ENCODE measurements at places on chromosomes 7 and 10.
A peak's percentile ranks its signal among the peaks of the same experiment; 100 is the strongest.

- DNase-seq = no peak
Measured at GRCh38 chr7:271266-272107, 18.5 kb upstream of the FOXL3 start.

DNA sequence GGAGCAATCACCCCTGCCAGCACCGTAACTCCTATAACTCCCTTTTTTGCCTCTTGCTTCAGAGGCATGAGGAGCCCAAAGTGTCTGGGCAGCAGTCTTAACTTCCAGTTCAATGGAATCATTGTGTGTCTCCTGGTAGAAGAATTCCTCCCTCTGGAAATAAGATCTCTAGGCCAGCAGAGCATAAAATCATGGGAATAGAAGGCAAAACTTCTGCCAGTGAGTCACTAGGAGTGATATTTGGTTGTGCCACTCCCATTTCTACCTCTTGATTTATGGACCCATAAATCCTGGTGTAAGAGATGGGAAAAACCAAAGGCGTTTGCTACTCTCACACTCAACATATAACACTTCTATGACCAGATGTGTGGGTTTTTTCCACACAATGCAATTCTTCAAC, 104.9 kb upstream of the FAM180A start:
- DNase-seq = peak; percentile 21

DNA sequence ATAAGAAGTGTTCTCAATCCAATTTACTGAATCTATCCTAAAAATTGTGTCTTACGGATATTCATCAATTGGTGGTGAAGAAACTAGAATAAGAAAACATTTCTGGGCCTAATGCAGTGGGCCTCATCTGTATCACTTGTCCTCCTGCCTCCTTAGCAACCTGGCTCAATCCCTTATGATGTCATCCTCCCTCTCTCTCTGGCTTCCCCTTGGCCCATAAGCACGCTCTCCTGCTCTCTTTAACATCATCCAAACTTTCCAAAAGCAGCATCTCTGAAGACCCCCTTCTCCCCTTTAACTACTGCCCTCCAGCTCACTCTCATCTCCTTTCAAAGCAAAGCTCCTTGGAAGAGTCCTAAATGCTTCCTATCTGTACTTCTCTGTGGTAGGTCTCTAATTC, 4.7 kb upstream of the STN1 start:
- no peak for DNase-seq

- DNase-seq = peak; percentile 81
Measured at GRCh38 chr7:154997840-154998370, 5.0 kb downstream of the PAXIP1 start.

- DNase-seq = no peak
Measured at GRCh38 chr10:79131836-79132631, 63.3 kb downstream of the ZMIZ1 start.

- no peak for DNase-seq
Measured at GRCh38 chr7:38102507-38102906, 75.5 kb upstream of the STARD3NL start.

GRCh38 chr10:6386346-6386745, 183.6 kb downstream of the PFKFB3 start:
- no peak for DNase-seq

- DNase-seq = no peak
Measured at GRCh38 chr7:16875861-16876260, 5.9 kb downstream of the AGR3 start.

DNA sequence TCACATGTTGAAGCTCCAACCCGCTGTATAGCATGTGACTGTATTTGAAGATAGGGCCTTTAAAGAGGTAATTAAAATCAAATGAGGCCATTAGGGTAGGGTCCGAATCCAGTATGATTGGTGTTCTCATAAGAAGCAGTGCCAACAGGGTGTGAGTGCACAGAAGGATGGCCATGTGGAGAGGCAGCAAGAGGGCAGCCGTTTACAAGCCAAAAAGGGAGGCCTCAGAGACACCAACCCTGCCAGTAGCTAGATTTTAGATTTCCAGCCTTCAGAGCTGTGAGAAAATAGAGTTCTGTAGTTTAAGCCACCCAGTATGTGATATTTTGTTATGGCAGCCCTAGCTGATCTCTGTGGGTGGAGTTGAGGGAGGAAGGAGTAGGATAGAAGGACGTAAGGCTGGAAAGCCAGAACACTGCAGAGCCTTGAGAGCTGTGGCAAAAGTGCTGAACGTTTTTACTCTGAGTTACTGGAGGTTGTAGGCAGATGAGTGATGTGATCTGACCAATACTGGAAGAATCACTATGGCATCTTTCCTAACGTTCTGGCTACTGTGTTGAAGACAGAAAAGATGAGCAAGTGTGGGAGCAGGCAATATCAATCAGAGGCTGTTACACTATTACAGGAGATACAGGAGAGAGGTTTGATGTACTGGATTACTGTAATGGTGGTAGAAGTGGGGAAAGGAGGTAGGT, 334.9 kb downstream of the ELMO1 start:
- DNase-seq = peak; percentile 43

- peak; percentile 29 for DNase-seq
Measured at GRCh38 chr10:43610636-43611035, 4.4 kb downstream of the ZNF485 start.

- peak; percentile 31 for DNase-seq
Measured at GRCh38 chr7:112571852-112572607, 91.2 kb downstream of the LSMEM1 start.

GRCh38 chr7:81769891-81770727, at the start of gene HGF:
Gene HGF (minus strand): TSS chr7:81770047. CDS start chr7:81769971, 76 bp downstream.
- DNase-seq = no peak

Measured in epithelial cell of esophagus (primary cell).